ENCODE measurements at places on chromosomes 11 and 22.
A peak's percentile ranks its signal among the peaks of the same experiment; 100 is the strongest.

GRCh38 chr11:44729713-44730112 is 3.0 kb downstream of the TSPAN18 start:
- no peak for DNase-seq

DNA sequence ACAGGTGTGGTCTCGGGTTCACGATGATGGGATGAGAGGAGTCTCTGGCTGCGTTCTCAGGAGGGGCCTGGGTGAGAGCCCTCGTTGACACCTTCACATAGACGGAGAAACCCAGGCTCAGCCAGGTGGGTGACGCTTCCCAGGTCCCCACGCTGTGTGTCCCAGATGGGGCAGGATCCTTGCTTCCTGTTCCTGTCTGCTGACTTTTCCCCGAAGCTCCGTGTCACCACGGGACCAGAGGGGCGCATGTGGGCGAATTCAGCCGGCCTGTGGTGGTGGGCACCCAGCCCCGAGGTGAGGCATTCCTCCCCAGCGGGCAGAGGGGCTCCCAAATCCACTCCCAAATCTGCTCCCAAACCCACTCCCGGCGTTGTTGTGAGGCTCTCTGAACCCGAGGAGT is 732.8 kb downstream of the BRD1 start:
- DNase-seq, result no peak

GRCh38 chr11:94046796-94047195 is 25.6 kb downstream of the HEPHL1 start:
- no peak for DNase-seq

DNA sequence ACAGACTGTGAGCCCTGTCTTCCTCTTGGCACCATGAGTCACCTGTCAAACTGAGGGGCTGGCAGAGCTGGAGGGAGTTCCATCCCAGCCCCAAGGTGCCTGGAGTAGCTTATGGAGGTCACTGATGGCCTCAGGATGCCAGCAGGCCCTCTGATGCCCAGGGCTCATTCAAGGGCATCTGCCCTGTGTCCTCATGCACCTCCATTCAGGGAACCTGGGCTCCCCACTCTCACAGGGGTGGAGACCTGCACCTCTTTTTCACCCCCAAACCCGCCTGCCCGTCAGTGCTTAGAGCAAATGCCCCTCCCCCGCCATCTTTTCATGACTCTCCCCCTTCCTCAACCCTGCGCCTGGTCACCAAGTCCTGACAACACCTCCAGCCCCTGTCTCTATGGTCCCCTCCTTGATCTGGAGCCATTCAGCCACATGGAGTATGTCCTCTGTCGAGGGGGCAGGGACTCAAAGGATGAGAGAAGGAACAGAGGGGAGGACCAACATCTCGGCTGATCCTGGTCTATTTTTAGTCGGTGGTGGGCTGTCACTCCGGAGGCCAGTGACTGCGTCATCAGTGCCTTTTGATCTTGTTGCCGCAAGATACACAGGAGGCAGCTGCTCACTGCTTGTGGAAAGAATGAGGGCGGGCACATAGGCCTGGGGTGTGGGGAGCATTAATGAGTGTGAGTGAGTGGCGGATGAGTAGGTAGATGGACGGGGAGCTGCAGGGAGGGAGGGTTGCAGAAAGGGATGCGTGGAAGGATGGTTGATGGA is 72.2 kb downstream of the CDKN1C start:
- DNase-seq, result no peak

DNA sequence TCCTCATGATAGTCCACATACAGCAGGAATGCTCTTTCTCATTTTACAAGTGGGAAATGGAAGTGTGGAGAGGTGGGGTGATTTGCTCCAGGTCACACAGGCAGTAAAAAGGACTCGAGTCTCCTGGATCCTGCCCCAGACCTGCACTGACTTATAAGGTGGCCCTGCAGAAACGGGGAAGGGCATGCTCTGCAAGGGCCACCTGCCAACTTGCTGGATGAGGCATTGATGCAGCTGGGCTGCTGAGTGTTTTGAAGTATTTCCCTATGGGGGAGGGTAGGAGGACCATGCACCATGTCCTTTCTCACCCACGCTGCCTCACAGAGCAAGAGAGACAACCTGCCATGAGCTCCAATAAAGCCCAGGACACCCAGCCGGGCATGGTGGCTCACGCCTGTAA is 36.9 kb downstream of the OR6Q1 start:
- DNase-seq, result no peak

GRCh38 chr11:129333873-129334272 is 41.8 kb upstream of the BARX2 start:
- DNase-seq, result no peak

GRCh38 chr11:3109921-3110706 is 52.9 kb upstream of the CARS1 start:
- peak; percentile 73 for DNase-seq

DNA sequence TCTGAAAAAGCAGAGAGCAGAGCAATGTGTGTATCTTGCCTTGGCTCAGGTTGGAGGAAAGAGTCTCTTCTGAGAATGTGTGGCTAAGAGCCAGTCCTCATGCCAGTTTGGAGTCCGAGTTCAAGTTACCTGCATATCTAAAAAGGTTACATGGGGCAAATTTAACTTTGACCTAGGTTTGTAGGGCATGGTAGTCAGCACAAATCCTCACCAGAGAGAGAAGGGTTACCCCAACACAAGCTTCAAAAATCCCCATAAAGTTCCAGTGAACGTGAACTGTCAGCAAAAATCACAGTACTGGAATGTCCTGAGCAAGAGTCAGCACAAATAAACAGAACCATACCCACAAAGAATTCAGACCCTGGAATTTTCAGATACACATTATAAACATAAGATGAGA is 13.8 kb downstream of the SDHD start:
- no peak for DNase-seq

- no peak for DNase-seq
These were observed 1.9 kb downstream of the WBP2NL start for GRCh38 chr22:42000466-42000865.

DNA sequence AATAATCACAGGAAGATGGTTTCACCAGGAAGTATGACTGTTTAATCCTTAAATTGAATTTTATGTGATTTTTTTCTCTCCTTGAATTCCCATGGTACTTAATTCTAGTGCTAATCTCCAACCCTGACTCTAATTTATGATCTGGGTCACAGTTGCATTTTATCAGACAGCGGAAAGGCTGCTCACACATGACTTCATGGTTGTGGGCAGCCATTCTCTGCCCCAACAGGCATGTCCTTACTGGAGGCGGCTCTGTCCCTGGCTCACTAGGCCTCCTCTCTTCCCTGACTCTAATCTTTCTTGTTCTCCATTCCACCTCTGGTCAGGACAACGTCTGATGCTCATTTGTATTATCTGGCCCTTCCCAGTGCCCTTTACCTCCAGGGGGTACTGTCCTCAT is 184.4 kb downstream of the CHST1 start:
- no peak for DNase-seq

GRCh38 chr11:33266393-33267215 is 9.4 kb downstream of the HIPK3 start:
- no peak for DNase-seq

DNA sequence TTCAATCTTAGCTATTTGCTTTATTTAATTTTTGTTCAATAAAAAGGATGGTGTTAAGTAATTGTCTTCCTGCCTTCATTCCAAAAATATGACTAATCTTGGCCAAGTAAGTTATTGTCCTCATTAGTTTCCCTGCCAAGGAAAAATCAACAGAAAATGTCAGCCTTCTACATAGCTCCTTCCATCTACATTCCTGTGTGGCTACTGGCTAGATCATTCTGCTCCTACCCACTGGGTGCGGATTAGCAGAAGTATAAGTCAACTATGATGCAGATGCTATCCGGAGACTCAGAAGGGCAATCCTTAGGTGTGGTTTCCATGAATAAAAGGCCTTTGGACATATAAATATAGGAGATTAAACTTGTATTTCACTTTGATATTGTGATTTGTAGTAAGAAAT is 154.4 kb downstream of the SBF2 start:
- DNase-seq, result no peak

DNA sequence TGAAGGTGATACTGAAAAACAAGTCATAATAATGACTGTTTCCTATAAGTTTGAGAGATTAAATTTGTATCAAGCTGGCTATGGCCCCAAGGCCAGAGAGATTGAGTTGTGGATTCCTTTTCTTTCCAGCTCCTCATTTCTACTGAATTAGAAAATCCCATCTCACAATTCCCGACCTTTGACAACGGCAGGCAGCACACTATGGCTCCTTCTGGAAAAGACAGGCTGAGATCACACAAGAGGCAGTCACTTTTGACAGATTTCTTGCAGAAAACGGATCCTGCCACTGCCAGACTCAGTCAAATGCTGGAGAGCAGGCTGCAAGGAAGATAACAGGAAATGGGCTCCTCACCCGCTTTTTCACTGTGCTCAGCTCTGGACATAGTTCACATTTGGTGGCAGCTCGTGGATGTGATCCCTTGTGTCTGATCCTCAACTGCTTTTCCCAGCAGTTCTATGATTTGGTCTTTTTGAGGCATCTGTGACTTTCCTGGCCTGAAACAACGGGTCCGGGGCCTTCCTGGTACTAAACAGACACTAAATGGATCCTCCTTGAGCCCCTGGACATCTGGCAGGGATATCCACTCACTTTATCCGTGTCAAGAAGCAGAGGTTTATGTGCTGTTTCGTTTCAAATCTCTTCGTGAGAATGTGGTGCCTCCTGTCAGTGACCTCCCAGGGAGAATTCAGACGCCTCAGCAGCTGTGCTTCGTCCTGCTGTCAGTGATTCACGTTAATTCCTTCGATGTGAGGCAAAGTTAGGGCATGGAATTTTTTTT is 26.1 kb upstream of the RTL6 start:
- DNase-seq, result no peak

DNA sequence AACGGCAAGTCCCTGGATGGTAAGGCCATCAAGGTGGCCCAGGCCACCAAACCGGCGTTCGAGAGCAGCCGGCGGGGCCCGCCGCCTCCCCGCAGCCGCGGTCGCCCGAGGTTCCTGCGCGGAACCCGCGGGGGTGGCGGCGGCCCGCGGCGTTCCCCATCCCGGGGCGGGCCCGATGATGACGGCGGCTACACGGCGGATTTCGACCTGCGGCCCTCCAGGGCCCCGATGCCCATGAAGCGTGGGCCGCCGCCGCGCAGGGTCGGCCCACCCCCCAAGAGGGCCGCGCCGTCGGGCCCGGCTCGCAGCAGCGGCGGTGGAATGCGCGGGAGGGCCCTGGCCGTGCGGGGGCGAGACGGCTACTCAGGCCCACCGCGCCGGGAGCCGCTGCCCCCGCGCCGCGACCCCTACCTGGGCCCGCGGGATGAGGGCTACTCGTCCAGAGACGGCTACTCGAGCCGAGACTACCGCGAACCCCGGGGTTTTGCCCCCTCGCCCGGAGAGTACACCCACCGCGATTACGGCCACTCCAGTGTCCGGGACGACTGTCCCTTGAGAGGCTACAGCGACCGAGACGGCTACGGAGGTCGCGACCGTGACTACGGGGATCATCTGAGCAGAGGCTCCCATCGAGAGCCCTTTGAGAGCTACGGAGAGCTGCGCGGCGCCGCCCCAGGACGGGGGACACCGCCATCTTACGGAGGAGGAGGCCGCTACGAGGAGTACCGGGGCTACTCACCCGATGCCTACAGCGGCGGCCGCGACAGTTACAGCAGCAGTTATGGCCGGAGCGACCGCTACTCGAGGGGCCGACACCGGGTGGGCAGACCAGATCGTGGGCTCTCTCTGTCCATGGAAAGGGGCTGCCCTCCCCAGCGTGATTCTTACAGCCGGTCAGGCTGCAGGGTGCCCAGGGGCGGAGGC is 792 bp downstream of the RBMXL2 start:
- DNase-seq, result peak; percentile 61

- no peak for DNase-seq
These were observed 331.6 kb upstream of the ANO5 start for GRCh38 chr11:21861314-21861713.

- DNase-seq, result peak; percentile 76
These were observed 44.9 kb downstream of the WNT11 start for GRCh38 chr11:76161261-76161961.

DNA sequence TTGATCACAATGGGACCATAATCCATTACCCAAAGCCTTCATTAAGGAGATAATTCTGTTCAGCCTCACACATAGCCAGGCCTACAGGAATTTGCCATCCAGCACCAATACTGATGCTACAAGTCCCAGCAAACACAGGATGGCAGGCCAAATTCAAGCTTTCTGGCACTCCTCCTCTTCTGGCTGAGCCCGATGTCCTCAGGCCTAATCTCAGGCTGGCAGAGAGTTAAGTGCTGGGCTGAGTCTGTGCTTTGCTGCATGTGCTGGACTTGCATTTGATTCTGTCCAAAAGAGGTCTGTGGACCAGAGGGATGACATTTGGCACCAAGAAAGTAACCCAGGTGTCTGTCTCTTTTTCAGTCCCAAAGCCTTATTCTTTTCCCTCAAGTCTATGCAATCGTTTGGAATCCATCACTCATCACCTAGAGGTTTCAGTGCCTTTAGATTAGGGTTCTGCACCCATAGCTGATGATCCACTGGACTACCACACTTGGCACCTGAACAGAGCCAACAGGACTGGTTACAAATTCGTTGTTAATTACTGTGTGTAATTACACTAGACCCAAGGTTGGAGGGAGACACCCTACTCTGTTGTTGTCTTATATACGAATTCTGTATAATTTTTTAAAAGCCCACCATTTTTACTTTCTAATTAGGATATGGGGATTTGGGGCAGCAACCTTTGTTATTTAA is 19.4 kb upstream of the LIN7C start:
- DNase-seq, result no peak

- DNase-seq, result no peak
These were observed 1120.7 kb downstream of the LRRC4C start for GRCh38 chr11:40338739-40339138.

DNA sequence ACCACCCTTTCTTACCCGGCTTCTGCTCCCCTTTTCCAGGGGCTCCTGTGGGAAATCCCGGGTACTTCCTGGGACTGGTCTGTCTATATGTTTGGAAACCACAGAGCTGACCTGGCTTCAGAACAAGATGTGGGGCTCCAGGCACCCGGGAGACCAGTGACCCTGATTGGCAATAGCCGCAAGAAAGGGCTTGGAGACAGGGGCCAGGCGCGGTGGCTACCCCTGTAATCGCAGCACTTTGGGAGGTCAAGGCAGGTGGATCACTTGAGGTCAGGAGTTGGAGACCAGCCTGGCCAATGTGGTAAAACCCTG is 3.2 kb upstream of the NEAT1 start:
- DNase-seq, result no peak

- no peak for DNase-seq
These were observed 725 bp downstream of the KDM2A start for GRCh38 chr11:67119585-67120391.

DNA sequence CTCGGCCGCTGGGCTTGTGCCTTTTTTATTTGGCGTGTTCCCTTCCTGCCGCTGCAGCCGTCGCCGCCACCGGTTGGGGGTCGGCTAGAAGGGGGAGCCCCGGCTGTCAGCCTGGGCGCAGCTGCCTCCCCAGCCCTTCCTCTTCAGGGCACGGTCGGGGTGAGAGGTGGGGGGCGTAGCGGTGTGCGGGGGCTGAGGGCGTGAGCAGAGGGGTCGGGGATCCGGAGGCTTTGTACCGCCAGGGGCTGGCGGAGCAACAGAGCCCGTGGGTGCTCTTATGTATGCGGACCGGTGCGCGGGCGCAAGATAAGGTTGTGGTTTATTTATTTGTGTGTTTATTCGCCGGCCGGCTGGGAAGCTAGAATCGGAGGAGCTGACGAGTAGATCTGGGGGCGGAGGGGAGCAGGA is 477 bp downstream of the ZBTB16 start:
- no peak for DNase-seq
